Left ventricle myocardium inferior (tissue), 1 donor: ENCODE measurements at places on chromosomes 12 and 14. TPM values are rescaled to one million over a fixed set of nuclear protein-coding genes. Genes with fewer than 3 reads are reported as not detected.

Gene MMP19
- 2.2 TPM for total RNA-seq

Gene RNASE7
- total RNA-seq, result not detected

Gene OR6C2
- total RNA-seq, result not detected

Gene ART4
- 5.0 TPM for total RNA-seq

Gene KRT82
- not detected for total RNA-seq

Gene FAM90A1
- total RNA-seq, result 0.30 TPM

Gene SUSD6
- 23.9 TPM for total RNA-seq

Gene TMEM229B
- 1.4 TPM for total RNA-seq

Gene CDH24
- 2.1 TPM for total RNA-seq

Gene KRT76
- not detected for total RNA-seq

Gene SLC39A5
- total RNA-seq, result not detected

Gene SRRM4
- 0.19 TPM for total RNA-seq

Gene VDR
- total RNA-seq, result 0.33 TPM
